CD4-positive, alpha-beta T cell treated with Interleukin-17A for 4 hours (primary cell): ENCODE measurements at places on chromosomes 11 and 22.

DNA sequence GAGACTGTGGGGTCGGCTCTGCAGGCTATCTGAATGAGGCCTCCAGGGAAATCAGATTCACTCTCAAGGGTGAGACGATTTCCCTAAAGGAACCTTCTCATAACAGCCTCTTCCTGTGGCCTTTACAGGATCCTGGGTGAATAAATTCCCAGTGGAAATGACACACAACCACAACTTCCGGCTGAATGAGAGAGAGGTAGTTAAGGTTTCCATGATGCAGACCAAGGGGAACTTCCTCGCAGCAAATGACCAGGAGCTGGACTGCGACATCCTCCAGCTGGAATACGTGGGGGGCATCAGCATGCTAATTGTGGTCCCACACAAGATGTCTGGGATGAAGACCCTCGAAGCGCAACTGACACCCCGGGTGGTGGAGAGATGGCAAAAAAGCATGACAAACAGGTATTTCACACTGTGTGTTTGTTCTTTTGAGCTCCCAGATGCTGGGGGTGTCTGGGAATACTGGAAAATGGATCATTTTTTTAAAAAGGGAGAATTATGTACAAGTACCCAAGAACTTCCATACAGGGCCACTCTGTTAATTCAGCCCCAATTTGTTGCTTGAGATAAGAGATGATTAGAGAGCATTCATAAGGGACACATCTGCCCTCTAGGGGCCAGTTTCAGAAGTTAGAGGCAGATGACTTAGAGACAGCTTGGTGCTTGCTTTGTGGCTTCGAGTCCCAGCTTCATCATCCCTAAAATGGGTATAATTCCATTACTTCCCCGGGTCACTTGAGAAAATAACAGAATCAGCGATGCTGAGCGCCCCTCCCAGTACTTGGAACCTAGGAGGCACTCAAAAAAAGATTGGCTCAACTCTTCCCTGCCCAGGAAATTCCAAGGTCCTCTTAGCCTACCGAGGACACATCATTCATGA lies 10.2 kb downstream of the SERPIND1 start:
- peak; percentile 52 for DNase-seq

DNA sequence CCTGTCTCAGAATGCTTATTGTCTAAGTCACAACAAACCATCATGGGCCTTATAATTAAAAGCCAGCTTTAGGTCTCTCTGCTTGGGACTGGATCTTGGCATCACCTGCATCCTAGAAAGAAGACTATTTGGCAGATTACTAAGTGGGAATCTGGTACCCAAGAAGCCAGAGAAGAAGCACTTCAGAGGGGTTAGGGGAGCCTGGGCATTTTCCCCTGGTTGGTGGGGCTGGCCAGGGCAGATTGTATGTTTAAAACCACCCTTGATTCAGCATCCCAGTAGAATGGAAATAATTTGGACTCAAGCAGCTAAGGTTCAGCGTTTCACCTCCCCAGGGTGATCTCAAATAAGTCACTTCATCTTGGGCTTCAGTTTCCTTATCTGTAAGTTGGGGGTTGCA lies 193.7 kb downstream of the MIAT start:
- no peak for DNase-seq

- no peak for DNase-seq
Observed at GRCh38 chr22:36682811-36683210, 20.7 kb downstream of the CACNG2 start.

DNA sequence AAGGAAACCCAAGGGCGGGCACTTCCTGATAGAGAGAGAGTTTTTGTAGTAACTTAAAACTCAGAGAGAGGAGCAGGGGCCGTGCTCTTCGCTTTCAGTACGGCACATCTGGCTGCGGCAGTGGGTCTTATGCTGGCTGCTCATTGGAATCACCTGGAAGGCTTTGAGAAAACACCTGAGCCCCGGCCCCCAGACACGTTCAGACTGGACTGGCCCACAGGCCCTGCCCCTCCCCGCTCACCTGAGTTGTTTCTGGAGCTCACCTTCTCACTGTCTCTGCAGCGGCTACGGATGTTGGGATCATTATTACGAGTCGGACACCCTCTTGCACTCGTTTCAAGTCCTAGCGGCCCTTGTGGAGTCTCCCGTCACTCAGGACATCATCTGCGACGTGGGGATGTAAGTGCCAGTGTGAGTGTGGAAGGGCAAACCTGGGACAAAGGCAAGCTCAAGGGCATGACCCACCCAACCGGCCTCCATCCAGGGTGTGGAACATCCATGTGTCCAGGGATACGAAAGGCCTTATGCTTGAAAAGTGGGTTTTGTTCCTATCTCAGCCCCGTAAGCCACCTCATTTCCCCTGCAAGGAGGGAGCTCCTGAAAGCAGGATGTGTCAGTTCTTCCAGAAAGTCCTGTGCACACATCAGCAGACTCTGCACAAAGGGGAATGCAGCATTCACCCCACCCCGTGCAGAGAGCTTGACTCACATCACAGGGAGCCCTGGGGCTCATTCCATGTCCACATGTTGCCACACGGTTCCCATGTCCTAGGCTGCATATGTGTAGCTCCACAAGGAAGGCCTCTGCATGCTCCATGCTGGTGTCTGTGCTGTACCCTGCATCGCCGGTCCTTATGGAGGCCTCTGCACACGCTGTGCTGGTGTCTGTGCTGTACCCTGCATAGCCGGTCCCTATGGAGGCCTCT lies 5.4 kb downstream of the NADSYN1 start:
- DNase-seq = no peak

GRCh38 chr11:101867951-101868350 lies 46.9 kb upstream of the CEP126 start:
- DNase-seq = no peak

DNA sequence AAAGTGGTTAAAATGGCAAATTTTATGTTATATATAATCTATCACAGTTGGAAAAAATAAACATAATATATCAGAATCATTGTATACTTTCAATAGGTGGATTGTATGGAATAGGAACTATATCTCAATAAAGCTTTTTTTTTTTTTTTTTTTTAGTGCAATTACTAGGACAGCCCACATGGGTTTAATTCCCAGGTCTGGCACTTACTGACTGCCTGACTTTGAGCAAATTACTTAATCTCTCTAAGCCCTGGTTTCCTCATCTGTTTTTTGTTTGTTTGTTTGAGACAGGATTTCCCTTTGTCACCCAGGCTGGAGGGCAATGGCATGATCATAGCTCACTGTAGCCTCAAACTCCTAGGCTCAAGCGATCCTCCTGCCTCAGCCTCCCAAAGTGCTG lies 26.1 kb upstream of the BAIAP2L2 start:
- no peak for DNase-seq

- DNase-seq = no peak
Observed at GRCh38 chr11:9073466-9074225, 17.8 kb downstream of the SCUBE2 start.

DNA sequence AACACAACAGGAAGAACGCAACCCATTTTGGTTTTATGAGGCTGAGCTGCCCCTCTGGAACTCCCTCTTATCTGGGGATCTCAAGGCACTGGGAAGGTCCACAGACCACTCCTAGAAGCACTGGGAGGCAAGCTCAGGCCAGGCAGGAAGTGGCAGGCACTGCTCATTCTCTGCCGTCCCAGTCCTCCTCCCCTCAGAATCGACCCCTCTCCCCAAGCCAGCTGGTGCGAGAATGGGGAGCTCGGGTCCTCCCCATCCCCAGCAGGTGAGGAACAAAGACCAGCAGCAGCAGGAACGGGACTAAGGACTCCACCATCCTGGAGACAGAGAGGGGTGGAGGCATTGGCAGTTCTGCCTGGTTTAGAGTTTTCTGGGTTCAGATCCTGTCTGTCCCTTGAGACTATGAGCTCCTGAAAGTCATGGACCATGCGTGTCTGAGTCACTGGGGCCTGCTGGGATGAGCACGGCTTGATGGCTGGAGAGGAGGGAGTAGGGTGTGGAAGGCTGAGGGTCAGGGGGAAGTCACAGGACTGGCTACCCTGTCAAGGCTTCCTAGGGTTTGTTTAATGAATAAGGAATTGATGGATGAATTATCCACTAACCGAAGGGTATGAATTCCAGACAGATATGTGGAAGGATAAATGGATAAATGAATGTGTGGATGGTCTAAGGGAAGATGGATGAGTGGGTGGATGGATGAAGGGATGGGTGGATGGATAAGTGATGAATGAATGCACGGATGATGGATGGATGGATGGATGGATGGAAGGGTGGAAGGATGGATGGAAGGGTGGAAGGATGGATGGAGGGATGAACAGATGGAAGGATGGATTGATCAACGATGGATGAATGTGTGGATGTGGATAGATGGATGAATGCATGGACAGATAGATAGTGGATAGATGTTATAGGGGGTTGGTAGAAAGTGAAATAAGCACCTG lies 6.4 kb downstream of the MYEOV start:
- DNase-seq = no peak

DNA sequence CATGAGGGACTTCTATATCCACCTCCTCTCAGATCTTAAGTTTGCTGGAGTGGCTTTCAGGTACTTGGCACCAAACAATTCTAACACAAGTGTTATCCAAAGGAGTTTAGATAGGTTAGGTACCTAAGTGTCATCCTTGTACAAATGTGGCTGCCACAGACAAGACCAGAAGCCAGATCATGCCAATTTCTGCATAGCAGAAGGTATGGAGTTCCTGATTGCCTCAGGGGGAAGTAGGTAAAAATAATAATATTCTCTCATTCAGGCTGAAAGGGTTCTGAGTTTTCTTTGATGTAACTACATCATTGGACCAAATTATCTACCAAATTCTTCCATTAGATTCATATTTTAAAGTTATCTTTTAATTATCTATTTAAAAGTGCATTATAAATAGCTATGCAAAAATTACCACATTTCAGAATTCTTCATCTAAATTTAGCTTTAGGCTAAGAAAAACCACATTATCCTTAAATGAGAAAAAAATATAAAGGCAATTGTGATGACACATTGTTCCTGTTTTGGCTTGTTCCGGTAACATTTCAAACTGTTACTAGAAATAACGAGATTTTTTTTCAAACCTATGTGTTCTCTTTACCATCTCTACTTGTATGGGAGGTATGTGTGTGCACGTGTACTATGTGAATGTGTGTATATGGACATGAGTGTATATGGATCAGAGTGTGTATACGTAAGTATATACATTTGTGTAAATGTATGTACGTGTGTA lies 66.2 kb upstream of the POU2AF2 start:
- DNase-seq = no peak

DNA sequence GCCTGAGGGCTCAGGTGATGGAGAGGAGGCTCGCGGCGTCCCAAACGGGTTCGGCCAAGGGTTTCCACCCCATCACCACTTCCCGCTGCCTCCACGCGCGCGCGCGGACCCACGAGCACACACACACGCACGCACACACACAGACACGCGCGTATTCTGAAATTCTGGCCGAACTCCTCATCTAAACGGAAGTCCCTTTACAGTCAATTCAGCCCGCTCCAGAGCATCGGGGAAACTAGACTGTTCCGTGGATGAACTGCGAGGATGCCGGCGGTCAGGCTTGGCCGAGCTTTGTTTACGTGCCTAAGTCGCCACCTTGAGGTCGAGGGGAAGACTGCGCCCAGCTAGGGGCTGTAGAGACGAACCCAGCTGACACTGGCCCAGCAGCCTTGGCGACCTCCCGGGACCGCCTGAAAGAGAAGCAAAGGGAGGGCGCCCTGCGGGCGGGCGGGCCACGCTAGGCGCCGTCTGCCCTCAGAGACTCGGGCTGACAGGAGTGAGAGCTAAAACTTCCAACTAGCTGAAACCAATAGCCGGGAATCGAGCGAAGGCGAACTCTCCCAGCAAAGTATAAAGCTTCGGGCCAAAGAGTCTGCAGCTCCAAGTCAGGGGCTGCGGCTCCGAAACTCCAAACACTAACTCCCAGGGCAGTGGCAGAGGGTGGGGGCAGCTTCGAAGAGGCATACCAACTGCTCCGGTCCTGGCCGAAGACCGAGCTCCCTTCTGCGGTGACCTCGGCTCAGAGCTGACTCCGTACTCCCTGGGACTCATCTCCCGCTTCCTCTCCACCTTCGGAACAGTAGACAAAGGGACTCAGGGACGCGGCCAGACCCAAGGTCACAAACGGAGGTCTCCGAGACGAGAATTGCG lies 124.7 kb upstream of the C11orf58 start:
- DNase-seq = peak; percentile 58

GRCh38 chr11:66112601-66113499 lies 42.8 kb downstream of the PACS1 start:
- no peak for DNase-seq

- DNase-seq = no peak
Observed at GRCh38 chr11:100981196-100981824, 148.3 kb downstream of the PGR start.

DNA sequence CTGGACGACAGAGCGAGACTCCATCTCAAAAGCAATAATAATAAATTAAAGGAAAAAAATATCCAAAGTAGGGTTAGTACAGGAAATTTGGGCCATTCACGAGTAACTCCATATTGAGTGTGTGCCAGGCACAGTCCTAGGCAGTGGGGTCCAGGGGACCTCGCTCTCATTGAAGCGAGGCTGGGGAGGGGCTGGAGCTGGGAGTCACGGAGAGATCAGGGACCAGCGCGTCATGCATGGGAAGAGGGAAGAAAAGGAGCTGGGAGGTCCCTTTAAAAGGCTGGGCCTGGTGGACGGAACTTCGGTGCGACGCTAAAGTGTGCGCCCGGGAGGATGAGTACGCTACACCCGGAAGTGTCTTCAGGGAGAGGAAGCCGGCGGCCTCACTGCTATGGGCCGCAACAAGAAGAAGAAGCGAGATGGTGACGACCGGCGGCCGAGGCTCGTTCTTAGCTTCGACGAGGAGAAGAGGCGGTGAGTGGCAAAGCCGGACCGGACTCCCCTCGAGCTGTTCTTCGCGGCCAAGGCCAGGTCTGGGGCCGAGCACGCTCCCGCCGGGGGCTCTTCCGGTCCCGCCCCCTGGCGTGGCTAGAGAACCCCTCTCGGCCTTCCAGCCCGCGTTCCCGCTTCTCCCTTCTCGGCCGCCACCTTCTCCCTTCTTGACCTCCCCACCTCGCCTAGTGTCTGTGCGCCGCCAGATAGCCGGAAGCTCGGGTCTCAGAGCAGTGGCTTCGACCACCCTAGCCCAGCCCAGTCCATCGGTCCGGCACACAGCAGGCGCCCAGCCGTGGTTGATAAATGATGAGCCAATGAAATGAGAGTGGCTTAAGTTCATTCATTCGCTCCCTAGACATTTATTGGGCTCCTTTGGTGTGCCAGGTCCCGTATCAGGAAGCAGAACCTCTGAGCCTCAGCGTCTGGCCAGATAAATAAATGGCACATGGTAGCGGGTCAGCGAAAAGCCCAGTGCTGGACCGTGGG lies at the start of gene NOL12:
NOL12 (plus strand) TSS at position 342 of the 981 bp plus-strand sequence; CDS start at position 392, 50 bp downstream.
- peak; percentile 80 for DNase-seq

DNA sequence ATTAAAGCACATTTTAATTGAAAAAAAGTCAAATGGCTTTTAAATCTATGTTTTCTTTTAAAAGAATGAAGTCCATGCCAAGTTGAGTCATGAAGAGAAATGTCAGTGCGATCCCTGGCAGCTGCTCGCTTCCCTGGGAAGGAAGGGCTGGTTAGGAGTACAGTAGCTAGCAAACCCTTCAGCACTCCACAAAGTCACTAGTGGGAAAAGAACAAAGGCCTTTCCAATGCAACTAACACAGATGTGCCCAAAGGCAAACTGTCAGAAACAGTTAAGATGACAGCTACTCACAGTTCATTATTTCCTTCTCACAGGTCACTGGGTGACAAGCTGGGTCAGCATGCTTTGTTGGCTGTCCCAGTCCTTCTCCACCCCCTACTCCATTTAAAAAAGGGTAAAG lies 308.7 kb downstream of the DCDC1 start:
- no peak for DNase-seq
